Activated CD4-positive, alpha-beta T cell treated with anti-CD3 and anti-CD28 coated beads, Interleukin-2, Interleukin-6, amounts not matched to agents 100 ng/mL and 50 ng/mL, durations not matched to agents 16 hours and 8 hours (primary cell): ENCODE measurements at places on chromosomes 6 and 20.
A peak's percentile ranks its signal among the peaks of the same experiment; 100 is the strongest.

- no peak for DNase-seq
Measured at GRCh38 chr6:116385921-116386320, 15.2 kb downstream of the DSE start.

GRCh38 chr20:58651946-58652605 is 993 bp downstream of the STX16 start:
- DNase-seq = peak; percentile 74

- no peak for DNase-seq
Measured at GRCh38 chr6:113082745-113083144, 735.6 kb downstream of the RFPL4B start.

DNA sequence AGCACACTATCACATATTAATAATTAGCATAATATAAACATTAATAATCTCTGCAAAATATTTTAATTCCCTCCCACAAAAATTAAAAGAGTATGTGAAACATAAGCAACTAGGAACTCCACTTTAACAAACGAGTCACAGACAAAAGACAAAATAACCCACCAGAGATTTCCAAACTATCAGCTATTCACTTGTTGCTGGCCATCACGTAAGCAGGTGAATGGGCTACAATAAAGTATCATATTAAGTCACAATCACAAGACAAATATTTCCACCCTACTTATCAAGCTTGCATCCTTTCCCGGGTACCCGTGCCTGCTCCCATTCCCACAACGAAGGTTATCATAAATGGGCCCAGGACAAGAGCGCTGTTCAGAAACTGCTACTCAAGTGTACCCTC is 2.5 kb downstream of the HDAC2 start:
- no peak for DNase-seq
